ENCODE measurements at places on chromosomes 7 and 10. TPM values are rescaled to one million over a fixed set of nuclear protein-coding genes. Genes with fewer than 3 reads are reported as not detected.

The SPRN gene
- total RNA-seq, result 0.13 TPM

GRCh38 chr10:88138319-88138848 lies 275.0 kb downstream of the PTEN start:
- DNase-seq, result no peak

The EIF3B gene
- total RNA-seq, result 207 TPM

The GPR37 gene
- 2.1 TPM for total RNA-seq

The KCNMA1 gene
- total RNA-seq, result 0.82 TPM
